ENCODE measurements at places on chromosomes 16 and 17.
A peak's percentile ranks its signal among the peaks of the same experiment; 100 is the strongest.

DNA sequence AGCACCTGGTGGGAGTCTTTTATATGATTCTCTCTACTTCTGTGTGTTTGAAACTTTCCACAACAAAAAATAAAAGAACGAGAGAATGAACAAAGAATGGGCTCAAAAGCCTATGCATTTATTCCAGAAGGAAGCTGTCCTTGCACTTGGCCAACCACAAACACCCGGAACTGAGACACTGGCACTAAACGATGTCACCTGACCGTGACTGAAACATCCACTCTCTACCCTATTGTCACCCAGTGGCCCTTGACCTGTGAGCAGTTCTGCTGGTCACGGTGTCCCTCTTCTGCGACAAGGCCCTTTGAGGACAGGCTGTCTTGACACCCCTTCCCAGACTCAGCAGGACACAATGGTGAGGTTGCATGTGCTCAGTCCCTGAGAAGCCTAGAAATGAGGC lies 56.6 kb downstream of the TEKT5 start:
- DNase-seq: no peak

DNA sequence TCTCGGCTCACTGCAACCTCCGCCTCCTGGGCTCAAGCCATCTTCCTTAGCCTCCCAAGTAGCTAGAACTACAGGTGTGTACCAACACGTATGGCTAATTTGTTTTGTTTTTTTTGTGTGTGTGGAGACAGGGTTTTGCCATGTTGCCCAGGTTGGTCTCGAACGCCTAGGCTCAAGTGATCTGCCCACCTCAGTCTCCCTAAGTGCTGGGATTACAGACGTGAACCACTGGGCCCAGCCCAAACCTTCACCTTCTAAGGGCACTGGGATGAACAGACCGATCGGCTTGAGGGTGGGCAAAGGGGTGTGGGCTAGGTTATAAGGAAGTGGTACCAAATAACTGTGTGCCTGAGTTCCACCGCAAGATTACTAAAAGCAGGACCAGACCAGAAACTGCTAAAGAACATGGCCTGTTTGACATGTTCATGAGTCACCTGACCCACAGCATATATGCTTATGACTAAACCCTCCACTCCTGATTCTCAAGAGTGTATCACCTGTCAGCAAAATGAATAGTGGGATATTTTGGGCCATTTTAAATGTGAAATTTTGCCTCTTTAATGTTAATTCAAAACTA lies 8.1 kb downstream of the TMEM97 start:
- no peak for DNase-seq

DNA sequence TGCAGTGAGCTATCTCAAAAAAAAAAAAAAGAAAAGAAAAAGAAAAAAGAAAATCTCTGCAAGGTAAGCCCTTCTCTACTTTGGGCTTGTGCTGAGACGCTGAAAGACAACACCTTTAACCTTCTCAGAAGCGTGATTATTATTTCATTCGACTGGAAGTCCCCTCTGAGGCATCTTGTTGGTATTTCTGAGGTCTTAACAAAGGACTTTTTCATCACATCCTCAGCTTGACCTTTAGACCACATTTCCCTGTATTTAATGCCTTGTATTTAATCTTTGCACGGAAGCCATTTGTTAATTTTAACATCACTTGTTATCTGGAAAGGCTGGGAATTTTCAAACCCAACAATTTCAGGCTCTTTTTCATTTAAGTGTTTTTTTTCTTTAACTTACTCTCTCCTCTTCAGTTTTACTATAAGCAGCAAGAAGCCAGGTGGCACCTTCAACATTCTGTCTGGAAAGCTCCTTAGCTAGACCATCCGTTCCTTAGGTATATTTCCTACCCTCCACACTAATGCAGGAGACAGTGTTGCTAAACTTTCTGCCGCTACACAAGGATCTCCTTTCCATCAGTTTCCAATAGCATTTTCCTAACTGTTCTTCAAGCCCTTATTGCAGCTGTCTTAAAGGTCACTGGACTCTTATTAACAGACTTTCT lies 10.3 kb downstream of the KCTD13 start:
- no peak for DNase-seq

- DNase-seq: peak; percentile 70
Measured at GRCh38 chr17:67151717-67152116, 93.3 kb downstream of the HELZ start.

DNA sequence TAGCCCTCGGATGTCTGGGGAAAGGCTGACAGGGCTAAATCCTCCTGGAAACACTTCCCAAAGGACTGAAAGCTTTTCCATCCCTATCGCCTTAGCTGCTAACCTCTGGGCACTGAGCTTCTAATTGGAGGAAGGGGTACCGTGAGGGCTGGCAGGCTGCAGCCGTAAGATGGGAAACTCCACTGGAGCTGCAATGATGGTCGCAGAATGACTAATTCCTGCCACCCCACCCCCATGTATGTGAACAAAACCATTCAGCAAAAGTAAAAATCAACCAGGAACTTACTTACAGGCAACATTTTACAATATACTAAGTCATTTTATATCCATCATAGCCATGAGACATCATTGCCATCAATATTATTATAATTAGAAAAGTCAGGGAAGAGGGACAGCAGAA lies 133.3 kb downstream of the ABCC12 start:
- DNase-seq: no peak

DNA sequence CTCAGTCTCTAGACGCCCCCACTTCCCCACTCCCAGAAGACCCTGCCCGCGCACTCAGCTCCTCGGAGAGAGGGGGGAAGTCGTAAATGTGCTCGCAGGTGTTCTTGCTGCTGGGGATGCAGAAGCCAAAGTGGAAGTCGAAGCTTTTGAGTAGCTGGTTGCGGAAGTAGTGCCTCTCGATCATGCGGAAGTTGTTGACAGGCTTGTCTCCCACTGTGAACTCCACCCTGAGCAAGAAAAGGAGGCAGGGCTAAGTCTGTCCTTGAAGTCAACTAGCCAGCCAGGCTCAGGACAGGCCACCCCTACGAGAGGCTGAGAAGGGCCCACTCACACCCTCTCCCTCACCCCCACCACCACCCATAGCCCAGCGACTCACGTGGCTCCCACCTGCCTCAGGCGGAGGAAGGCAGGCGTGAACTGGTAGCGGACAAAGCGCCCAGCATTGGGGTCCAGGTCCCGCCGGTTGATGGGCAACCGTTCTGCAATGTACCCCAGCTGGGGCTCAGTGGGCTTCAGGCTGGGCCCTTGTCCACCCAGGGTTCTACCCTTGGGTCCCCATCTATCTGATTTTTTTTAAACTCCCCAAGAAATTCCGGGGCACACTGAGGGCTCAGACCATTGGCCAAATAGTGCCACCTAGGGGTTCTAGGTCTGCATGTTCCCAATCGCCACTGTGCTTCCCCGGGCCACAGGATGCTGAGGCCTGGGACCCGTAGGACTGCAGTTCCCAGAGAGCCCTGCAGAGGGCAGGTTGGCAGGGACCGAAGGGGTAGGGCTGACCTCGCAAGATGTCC lies 4.6 kb downstream of the UNC119 start:
- DNase-seq: peak; percentile 57

- no peak for DNase-seq
Measured at GRCh38 chr17:2194889-2195335, 108.7 kb downstream of the SMG6 start.

DNA sequence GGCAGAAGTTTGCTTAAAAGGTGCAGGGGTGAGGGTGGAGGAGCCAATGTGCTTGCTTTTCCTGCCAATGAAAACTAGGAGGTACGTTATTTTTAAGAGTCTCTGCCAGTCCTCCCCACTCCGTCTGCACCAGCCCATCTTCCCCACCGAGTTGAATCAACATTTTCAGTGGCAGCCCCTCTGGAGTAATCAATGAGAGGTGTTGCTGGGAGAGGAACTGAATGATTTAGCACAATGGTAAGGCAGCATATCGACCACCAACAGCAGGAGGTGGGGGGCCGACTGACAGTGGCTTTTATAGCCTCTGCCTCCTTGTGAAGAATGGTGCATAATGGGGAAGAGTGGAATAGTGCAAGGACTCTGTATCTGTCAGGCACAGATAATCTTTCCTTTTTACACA lies 1465.0 kb upstream of the GOT2 start:
- DNase-seq: no peak

- no peak for DNase-seq
Measured at GRCh38 chr17:73013816-73014663, 78.4 kb downstream of the SLC39A11 start.

DNA sequence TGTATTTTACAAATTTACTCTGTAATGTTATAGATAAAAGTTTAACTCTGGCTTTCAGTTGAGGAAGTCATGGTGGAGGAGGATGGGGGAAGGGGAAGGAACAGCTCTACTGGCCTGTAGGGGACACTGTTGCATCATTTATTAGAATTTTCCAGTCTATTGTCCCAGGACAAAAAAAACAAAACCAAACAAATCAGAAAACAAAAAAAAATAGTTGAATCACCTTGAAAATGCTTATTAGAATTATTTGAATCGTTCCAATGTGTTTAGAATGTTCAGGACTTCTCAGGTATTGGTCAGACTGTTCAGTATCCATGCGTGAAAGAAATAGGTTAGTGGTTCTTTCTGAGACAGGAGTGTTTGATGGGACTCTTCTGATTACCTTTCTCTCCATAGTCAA lies 242.0 kb downstream of the FTO start:
- no peak for DNase-seq

DNA sequence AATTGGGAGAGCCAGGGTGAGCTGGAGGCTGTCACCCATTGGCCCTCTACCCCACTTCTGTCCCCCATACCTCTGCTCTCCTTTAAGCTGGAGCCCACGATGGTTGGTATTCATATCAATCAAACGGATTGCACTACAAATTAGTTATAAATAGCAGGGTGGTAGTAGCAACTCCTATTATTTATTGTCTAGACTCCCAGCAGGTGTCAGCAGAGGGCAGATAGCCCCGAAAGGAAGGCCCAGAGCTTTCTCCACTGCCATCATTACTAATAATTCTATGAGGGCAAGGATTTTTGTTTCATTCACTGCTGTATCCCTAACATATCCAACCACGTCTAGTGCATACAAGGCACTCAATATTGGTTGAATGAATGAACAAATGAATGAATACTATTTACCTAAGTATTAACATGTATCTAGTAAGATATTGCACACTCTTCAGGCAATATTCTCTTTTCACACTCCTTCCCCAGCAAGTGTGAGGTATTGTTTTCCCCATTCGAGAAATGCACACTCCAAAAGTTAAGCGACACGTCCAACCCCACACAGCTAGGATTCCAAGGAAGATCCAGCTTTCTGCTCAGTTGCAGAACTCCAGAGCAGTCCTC lies 6.3 kb downstream of the C17orf50 start:
- DNase-seq: peak; percentile 25

DNA sequence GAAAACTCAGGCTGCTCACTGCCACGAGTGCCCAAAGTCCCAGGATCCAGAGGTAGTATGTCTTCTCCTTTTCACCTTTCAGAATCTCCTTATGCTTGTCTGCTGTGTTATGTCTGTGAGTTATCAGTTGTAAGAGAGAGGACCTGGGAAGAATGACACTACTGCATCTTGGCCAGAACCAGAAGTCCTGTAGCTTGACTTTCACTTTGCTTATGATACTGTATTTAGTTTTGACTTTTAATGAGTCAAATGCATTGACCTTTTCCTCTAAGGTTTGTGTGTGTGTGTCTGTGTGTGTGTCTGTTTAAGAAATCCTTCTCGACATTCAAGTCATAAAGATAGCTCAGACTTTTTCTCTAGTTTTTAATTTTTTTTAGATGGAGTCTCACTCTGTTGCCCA lies 43.4 kb downstream of the BMERB1 start:
- DNase-seq: no peak

- no peak for DNase-seq
Measured at GRCh38 chr16:58842746-58843145, 108.6 kb upstream of the GOT2 start.

- no peak for DNase-seq
Measured at GRCh38 chr17:57858838-57859237, 9.0 kb upstream of the MRPS23 start.

GRCh38 chr16:85720302-85720637 lies 30.6 kb downstream of the C16orf74 start:
- no peak for DNase-seq

DNA sequence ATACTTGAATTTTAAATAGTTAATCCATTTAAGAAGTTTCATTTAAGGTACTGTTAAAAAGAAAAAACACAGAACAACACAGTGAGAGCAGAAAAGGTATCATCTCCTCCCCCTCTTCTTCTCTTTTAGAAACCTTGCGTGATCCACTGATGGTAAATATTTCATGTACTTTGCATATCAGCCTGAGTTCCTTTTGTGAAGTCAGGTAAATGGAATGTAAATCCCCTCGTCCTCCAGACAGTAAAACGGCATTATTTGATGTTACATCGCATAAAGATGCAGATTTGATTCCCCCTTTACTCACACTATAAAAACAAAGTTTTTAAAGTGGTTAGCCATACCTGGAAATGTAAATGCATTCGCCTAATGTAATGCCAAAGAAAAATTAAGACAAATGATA lies 234.4 kb downstream of the WWOX start:
- DNase-seq: no peak

GRCh38 chr17:3738562-3739295 lies 15.0 kb downstream of the HASPIN start:
- peak; percentile 71 for DNase-seq

DNA sequence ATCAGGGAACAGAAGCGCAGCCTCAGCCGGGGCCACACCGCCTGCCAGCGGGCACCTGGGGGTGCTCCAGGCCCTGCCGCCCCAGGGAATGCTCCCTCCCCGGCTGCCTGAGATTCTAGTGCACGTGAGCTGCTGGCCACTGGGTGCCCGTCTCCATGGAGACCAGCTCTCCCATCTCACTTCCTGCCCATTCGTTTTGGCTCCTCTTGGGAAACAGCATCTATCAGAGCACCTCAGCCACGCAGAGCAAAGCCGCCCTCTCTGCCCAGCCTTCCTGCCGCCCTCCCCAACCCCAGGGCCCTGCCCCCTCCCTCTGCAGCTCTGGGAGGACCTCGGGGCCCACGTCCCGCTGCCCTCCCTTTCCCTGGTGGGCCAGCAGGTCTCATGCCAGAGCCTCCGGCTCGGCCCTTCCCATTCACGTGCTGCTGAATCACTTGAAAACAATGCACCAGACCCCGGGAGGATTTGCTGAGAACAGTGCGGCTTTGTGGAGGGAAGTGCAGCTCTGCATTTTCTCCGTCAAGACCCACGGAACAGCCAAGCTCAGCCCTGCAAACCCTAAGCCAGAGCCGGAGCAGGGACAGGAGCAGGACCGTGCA lies 19.4 kb downstream of the CEP295NL start:
- peak; percentile 95 for DNase-seq

- DNase-seq: no peak
Measured at GRCh38 chr17:75565618-75566017, 22.0 kb upstream of the MYO15B start.

- no peak for DNase-seq
Measured at GRCh38 chr17:47289302-47289701, 34.5 kb upstream of the EFCAB13 start.

All from putamen (tissue), 1 donor.